ENCODE measurements at places on chromosomes 2 and 18.

- no peak for DNase-seq
Observed at GRCh38 chr18:78856569-78857313, 122.9 kb upstream of the SALL3 start.

DNA sequence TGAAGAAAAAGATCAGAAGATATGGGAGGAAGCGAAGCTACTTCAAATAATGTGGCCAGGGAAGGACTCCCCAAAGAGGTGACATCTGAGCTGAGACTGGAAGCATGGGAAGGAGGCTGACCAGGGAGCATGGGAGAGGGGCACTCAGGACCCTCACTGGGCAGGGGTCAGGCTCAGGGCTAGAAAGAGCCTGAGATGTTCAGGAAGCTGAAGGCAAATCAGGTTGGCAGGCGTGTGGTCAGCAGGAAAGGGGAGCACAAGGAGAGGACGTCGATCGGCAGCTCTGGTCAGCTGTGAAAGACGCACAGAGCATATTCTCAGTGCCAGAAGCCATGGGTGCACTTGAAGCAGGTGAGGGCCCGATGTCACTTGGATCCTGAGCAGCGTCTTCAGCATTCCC lies 38.2 kb upstream of the KLHL29 start:
- DNase-seq: no peak

DNA sequence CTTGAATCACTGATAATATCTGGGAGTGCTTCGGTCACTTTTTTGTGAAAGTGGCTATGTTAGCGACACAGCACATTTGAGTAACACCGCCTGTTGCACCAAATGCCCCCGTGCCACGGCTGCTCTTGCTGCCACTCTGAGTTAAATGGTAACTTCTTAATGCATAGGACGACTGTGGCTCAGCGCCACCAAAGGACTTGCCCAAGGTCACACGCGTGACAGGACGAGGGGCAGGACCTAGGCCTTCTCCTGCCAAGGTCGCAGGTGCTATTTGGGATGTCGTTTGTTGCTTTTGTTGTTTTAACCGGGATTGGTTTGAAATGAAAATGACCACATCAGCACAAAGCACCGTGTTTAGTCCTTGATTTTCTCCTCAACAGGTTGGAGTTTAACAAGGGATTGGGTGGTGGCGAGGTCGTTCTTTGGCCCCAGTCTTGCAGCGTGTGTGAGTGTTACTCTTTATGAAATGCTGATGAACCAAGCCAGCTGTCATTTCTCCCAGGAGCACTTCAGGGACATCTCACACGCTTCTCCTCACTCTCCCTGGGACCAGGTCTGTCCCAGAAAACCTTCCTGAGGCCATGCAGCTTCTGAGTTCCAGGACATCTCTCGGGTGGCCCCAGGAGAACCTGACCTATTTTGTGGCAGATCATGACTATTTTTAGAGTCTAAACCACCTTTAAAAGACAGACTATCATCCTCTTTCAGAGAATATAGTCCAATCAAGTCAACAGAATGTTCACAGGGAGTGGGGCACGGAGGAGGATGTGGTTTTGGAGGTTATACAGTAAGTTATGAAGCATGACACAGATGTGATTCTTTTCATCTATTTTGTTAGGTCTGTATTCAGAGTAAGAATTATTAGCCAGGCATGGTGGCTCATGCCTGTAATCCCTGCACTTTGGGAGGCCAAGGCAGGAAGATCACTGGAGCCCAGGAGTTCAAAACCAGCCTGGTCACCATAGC lies 49.9 kb downstream of the MTCL1 start:
- DNase-seq: peak; percentile 23

- no peak for DNase-seq
Observed at GRCh38 chr2:128369602-128370467, 51.2 kb upstream of the HS6ST1 start.

DNA sequence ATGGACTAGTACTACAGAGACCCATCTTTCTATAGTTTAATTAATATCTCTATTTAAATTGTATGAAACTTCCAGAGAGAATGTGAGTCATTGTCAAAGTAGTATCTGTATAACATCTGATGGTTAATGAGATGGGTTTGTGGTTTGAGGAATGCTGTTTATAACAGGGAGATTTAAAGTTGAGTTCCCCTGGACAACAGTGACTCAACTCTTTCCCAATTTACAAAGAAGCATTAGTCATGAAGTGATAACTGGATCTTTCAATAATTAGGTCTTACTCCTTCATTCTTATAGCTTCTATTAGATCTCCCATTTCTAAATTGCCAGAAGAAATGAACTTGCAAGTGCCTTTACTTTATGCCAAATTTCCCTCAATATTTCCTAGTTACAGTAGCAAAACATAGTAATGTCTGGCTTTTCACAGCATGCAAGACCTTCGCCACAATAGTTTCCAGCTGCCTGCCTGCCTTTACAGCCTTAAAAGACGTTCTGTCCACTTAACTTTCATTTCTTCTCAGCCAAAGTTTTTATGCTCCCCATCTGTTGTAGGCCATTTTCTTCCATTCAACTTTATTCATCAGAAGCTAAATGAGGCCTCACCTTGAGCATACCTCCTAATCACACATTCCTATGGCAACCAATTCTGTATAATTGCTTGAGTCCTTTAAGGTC lies 47.7 kb upstream of the WDR75 start:
- no peak for DNase-seq

GRCh38 chr2:197437380-197437779 lies 2.6 kb upstream of the SF3B1 start:
- DNase-seq: no peak

DNA sequence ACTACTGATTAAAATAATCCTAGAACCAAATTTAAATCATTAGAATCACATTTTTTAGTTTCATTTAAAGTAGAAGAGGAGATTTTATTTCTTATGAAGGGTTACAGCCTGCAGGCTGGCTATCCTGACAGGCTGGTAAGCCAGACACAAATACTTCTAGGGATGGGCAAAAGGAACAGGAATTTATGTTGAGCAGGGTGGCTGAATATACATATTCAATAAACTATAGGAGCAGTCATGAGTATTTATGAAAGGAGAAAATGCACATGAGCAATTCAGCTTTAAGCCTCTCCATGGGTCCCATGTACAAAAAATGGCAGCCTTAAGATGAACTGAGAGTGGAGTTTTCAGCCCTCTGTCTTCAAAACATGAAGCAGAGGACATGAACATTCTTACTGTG lies 182.4 kb downstream of the CTNNA2 start:
- DNase-seq: no peak

DNA sequence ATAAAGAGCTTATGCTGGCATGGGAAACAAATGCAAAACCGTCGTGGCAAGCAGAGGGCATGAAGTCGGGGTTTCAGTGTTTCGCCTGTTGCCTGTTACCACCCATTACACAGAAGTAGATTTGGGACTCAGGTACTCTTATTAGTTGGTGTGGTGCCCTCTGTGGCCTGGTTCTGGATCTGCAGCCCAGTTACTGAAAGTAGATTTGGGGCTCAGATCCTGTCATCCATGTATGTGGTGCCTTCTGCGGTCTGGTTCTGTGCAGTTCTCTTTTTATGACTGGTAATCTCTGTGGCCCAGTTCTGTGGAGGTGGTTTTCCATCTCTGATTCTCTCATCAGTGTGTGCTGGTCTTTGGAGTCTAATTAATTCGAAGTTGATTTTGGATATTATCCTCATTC lies 45.2 kb downstream of the ADNP2 start:
- DNase-seq: no peak

DNA sequence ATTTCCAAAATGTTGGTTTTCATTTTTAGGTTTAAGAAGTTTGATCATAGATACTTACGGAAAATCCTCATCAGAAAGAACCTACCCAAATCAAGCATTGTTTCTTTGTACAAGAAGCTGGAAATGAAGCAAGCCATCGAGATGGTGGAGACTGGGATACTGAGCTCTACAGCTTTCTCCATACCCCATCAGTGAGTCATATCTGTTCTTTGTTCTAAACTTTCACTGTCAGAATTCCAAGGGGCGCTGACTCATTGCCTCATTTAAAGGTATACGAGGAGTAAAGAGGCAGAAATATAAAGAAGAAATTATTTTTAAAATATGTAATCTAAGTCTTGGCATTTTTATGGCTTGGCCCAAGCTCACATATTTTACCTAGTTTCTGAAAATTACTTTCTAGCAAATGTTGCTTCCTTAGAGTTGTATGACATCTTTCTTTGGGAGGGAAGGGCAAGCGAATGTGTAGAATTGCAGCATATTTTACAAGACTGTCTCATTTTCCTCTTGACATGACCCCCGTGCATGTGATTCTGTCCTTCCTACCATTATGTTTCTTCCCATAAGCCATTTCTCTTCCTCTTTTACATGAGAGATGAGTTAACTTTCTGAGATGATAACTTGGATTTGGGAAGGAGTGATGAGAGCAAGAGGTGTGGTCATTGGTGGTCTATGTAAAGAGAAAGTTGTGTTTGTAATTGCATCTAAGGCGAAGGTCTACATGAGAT lies 41.2 kb downstream of the SLC9A4 start:
- no peak for DNase-seq

DNA sequence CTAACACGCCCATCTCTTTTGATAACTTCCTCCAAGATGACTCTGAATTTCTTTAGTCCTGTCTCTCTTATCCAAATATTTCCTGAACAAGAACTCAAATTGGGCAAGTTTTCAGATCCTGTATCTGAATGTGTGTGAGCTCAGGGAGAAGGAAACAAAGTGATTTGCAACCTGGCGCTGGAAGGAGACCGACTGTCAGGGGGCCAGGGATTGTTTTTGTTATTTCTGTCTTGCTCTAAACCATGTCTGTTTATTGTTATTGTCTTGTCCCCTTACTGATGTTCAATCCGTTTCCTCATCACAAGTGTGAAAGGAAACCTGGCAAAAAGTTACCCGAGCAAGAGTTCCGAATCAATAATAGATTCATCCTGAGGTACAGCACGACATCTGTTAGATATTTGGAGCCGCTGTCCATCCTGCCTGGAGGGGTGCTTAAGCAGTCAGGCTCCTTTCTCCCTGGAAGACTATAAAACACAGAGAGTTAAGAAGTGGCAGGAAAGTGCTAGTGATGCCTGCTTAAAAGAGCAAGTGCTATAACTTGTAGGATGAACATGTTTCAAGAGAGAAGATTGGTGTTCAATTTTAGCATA lies 132.5 kb upstream of the OSR1 start:
- DNase-seq: no peak

DNA sequence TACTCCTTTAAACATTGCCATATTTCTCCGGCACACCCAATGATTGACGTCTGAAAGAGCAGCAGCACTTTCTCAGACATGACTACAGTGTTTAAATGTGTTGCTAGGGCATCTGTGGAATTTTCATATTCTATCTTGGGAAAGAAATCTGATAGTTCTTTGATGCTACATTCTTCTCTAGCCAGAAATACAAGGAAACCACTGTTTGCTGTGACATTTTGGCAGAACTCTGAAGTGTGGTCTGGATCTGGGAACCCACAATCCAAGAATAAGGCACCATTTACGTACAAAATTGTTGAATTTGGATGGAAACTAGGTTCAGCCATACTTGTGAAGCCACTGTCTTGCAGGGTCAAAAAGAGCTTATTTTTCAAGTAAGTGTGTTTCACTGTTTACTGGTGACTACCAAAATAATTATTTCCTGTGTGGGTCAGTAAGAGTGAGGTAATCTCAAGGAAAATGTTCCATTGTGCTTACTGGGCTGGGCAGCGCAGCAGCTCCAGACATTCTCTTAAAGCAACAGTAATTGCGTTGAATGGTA lies 21.3 kb upstream of the CD28 start:
- DNase-seq: no peak
